NCI-H1048 (cell line): ENCODE measurements at places on chromosomes 12 and 14.

DNA sequence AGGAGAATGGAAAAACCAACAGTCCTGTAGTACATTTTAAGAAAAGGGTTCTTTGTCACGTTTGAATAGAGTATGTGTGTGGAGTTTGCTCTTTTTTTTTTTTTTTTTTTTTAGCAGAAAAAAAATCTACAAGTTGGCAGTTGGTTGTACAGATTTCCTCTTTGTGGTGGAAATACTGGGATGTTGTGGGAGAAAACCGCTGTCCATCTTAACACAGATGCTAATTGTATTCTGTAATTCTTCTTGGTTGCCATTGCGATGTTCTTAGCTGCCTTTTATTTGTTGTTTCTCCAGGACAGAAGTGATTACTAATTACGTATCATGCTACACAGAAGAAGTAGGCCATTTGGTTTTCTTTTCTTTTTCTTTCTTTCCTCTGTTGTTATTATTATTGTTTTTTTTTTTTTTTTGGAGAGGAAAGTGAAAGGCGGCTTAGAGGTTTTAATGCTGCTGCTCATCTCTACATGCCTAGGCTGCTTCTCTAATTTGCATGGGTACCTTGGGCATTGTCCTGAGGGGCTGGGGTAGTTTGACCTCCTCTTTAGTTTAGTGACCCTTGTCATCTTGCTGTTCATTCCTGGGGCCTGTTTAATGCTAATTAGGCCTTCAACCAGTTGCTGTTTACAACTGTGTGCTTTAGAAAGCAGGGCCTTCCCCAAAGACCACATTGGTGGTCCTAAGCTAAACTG, 94.7 kb downstream of the TMTC2 start:
- no peak for DNase-seq

DNA sequence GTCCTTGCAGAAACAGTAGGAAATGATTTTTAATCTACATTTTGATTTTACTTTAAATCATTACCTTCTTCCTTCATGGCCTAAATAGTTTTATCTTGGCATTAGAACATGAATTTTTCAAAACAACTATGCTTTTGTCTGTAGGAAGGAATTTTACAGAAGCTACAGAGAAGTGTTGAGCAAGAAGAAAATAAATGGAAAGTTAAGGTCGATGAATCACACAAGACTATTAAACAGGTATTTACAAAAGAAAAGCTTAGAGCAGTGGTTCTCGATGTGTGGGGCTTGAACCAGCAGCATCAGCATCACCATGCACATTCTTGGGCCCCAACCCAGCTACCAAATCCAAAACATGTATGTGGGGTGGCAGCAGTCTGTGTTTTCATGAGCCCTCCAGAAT, 91.6 kb downstream of the KTN1 start:
- no peak for DNase-seq

GRCh38 chr12:19154686-19155085, 25.2 kb downstream of the PLEKHA5 start:
- no peak for DNase-seq

GRCh38 chr14:72924337-72924736, 1.9 kb upstream of the DCAF4 start:
- DNase-seq, result no peak

- DNase-seq, result no peak
These were observed 34.6 kb downstream of the LMNTD1 start for GRCh38 chr12:25518512-25518911.

- DNase-seq, result no peak
These were observed 16.4 kb downstream of the ZNF410 start for GRCh38 chr14:73903028-73903427.

GRCh38 chr12:32098112-32098511, 8.5 kb upstream of the BICD1 start:
- DNase-seq, result peak; percentile 39

DNA sequence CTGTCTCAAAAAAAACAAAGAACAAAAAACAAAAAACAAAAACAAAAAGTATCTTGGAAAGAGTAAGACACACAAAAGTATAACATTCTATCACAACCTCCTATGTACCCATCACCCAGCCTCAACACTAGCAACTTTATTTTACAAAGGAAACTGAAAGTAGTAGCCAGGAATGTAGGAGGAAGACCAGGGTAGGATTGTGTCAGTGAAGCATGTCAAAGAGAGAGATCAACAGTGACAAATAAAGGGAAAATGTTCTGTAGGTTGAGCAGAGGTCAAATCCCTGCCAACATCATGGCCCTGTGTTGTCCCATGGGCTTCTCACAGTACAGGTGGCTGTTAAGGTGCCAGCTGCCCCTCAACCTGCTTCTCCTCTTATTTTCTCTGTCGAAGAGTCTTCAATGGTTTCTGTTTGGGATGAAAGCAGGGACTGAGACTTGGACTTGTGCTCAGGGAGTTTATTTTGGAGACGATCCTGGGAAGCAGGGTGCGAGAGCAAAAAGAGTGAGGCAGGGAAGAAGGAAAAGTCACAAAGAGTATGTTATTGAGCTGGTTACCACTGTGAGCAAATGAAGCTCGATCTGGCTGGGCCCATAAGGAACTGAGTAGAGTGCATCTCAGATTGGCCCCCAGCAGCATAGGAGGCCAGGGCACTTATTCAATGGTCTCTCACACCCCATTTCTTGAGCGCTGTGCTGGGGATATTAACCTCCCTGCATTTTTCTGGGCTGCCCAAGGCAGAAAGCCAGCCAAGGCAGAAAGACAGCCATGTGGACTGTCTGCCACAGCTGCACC, 29.4 kb upstream of the CTDSP2 start:
- DNase-seq, result no peak

GRCh38 chr14:69153873-69154270, 953 bp upstream of the DCAF5 start:
- no peak for DNase-seq

- no peak for DNase-seq
These were observed at the start of gene B3GNT4 for GRCh38 chr12:122203301-122204166. Gene B3GNT4, plus strand, starts transcription at chr12:122203709. Its CDS starts 910 bp downstream, at chr12:122204619.
